NCI-H187 (cell line): ENCODE measurements at places on chromosomes 7 and 10.

- DNase-seq: no peak
Measured at GRCh38 chr10:34916314-34916713, 101.2 kb upstream of the PARD3 start.

DNA sequence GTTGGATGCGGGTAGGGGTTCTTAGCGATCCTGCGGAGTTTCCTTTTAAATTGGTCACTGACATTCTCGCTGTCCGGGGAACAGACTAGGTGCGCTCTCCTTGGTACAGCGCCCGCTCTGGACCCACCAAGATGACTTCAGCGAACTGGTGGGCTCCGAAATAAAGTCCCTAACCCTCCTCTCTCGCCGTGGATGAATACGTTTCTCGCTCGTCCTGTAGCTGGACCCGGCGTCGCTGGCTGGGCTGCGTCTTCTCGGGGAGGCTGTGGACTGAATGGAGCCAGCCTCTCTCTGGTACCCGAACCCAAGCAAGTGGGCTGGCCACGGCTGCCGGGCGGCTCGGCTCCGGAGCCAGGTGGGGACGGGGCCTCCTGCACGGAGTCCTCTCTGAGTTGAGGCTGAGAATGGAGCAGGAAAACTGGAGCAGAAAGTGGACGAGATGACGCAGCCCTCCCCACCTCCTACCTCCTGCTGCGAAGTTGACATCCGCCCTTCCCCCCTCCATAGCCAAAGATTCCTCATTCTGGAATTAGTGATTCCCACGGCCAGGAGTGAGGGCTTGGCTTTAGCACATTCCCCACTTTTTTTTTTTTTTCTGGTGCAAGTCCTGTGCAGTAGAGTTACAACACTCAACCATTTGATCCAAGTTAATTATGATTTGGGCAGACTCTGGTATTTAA lies 1.5 kb downstream of the UNC5B start:
- DNase-seq: no peak

DNA sequence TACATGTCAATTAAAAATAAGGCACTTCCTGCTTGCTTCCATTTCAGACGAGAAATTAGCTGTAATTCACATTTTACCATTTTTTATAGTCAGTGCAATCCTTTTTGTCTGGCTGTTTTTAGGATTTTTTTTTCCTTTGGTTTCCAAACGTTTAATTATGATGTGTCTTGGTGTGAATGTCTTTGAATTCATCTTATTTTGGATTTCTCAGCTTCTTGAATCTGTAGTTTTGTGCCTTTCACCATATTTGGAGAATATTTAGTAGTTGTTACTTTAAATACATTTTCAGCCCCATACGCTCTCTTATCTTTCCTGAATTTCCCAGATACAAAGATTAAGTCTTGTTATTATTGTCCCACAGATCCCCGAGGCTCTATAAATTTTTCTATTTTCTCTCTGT lies 2.4 kb upstream of the SCART1 start:
- no peak for DNase-seq

DNA sequence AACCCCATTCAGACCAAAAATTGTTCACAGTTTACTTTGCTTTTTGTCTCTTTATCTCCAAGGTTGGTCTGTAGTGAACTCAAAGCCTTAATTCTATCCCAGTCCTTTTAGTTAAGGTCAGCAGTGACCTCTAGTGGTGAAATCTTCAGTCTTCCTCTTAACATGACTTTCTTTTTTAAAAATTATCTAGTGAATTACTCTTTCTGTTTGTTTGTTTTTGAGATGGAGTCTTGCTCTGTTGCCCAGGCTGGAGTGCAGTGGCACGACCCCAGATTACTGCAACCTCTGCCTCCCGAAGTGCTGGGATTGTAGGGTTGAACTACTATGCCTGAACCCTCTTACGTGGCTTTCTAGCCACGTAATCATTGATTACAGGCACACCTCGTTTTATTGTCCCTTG lies 25.0 kb downstream of the ZNF487 start:
- DNase-seq: no peak

DNA sequence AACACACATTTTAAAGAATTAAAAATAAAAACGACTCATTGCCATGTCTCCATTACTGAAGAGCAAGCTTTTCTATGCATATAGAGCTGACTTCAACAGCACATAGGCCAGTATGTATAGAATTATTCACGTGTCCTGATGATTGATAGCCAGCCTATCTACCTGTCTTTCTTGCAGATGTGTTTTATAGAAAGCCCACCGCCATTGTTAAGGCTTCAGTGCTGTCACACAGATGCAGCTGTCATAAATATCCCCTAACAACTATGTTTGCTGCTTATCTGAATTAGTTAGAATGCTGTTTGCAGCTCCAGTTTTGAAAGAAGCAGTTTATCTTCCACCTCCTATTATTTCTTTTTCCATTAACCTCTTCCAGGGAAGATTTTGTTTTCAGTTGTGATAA lies 235.9 kb downstream of the SLC25A13 start:
- DNase-seq: no peak

- no peak for DNase-seq
Measured at GRCh38 chr7:155962191-155962967, 150.1 kb upstream of the SHH start.

DNA sequence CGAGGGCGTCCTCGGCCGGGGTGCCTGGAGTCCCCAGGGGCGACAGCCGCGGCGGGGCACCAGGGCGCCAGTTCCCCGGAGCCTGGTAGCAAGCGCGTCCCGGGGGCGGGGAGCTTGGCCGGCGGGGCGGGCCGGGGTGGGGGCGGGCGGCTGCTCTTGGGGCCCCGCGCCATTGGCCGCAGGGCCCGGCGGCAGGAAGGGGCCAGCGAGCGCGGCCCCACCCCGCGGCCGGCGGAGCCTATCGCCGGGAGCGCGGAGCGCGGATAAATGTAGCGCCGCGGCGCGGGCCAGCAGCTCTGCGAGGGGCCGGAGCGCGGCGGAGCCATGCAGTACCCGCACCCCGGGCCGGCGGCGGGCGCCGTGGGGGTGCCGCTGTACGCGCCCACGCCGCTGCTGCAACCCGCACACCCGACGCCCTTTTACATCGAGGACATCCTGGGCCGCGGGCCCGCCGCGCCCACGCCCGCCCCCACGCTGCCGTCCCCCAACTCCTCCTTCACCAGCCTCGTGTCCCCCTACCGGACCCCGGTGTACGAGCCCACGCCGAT lies at the start of gene HHEX:
HHEX (plus strand) TSS at position 293 of the 548 bp plus-strand sequence; CDS start at position 325, 32 bp downstream.
- peak; percentile 36 for DNase-seq

DNA sequence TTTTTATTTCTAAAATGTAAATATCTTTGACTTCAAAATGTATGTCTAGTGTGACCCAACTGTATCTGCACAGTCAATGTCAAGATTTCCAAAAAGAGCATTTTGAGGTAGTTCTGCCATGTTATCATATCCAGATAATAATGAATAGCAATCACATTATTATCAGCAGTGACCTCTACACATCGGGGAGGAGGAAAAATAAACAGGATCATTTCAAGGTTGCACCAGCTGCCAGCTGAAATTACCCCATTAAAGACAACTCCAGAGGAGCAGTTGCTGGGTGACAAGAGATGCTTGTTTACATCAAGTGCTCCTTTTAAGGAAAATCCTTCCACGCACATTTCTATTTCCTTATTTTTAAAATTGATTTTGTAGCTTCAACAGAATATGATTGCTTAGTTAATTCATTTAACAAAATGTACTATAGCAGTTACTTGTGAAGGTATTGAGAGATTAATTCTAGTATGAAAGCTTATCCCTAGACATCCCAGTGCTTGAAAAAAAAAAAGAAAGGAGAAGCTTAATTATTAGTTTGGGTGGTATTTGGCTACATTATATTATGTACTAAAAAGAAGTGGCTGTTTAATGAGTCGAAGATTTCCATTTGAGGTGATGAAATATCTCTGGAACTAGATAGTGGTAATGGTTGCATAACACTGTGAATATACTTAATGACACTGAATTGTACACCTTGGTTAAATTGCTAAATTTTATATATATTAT lies 19.3 kb upstream of the SLC35G1 start:
- DNase-seq: no peak

GRCh38 chr7:70376561-70377031 lies 755.3 kb upstream of the GALNT17 start:
- no peak for DNase-seq

- no peak for DNase-seq
Measured at GRCh38 chr10:107546986-107547385, 382.5 kb upstream of the SORCS1 start.

GRCh38 chr7:20197125-20197748 lies 19.9 kb downstream of the MACC1 start:
- DNase-seq: no peak

DNA sequence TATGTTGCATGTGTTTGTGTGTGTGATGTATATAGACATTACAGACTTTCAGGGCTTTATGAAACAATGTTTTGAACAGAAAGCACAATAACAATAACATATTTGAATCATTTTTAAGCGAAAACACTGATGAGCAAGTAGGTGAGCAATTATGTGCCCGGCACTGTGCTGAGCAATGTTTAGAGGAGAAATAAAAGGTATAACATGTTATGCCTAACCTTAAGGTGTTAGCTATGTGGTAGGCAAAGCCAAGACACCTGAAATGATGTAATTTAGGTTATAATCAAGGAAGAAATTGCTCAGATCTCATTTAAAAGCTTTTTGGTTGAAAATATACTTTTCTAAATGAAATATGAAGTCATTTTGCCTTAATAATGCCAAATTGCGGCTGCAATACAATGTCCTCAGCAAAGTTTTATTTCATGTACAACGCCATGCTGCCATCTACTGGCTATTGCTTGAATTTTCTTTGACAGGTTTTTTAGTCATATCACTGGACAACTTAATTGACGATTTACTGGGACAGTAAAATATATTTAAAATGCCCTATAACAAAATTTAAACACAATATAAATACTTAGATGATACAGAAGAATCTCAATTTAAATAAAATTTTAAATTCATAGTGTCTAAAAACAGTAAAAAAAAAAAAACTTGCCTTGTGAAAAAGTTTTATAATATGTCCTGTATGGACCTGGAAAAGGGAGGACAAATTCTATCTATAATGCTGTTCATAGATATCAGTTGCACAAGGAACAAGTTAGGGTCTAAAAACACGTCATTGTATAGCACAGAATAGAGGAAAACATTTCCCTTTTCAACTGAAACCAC lies 131.1 kb upstream of the CDK1 start:
- DNase-seq: peak; percentile 13

GRCh38 chr7:104225451-104225850 lies 17.6 kb upstream of the ORC5 start:
- DNase-seq: no peak

GRCh38 chr10:90418869-90419652 lies 438.8 kb downstream of the HTR7 start:
- DNase-seq: no peak

GRCh38 chr10:33412653-33413361 lies 78.3 kb upstream of the NRP1 start:
- DNase-seq: no peak

GRCh38 chr10:114605155-114605797 lies 52.8 kb downstream of the ABLIM1 start:
- DNase-seq: no peak

- DNase-seq: no peak
Measured at GRCh38 chr10:69757206-69757552, 44.5 kb upstream of the COL13A1 start.

DNA sequence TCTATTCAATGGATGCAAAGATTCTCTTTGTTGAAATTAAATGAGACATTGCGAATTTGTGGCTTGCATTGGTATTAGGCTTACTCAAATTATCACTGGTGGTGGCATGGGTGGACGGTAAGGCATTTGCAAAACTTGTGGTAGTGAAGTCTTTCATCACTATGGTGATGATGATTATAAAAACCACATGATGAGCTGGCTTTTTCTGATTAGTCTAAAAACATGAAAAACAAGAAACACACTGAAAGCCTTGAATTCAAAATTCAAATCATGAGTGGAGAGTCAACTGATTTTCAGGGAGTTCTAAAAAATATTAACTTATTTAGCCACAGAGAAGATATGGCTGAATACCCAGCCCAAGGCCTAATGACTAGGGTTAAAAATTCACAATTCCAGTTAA lies 99.8 kb upstream of the HGF start:
- no peak for DNase-seq

GRCh38 chr10:118047157-118047719 lies 497 bp upstream of the RAB11FIP2 start:
- no peak for DNase-seq

GRCh38 chr10:10222304-10222841 lies 795.3 kb upstream of the CELF2 start:
- DNase-seq: no peak

GRCh38 chr10:14821635-14822375 lies 16.0 kb downstream of the CDNF start:
- no peak for DNase-seq

DNA sequence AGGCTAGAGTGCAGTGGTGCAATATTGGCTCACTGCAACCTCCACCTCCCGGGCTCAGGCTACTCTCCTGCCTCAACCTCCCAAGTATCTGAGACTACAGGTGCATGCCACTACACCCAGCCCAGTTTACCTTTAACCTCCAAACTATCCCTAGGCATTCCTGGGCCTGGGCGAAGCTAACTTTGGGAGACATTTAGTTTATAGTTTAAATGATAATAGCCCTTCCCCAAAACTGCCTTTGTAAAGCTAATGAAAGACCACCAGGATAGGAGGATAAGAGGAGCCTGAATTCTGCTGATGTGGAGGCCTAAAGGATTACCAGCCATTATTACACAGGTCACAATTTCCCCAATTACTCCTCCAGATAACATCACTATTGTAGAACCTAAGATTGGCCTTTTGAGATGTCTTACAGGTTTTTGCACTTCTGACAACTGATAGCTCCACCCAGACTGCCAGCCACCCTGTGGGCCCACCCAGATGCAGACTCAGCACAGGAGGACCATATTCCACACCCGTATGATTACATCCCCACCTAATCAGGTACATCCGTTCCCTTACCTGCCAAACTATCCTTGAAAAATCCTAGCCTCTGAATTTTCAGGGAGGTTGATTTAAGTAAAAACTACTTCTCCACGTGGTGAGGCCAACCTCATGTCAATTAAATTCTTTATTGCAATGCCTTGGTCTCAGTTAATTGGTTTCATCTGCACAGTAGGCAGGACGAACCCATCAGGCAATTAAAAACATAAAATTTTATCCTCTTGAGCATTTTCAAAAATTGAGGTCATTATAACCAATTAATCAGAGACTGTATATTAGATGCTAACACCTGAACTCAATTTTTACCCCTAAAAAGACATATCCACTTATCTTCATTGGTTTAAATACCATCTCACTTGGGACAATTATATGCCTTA lies 62.3 kb upstream of the TMEM254 start:
- DNase-seq: no peak
